ENCODE measurements at places on chromosomes 11 and 22. TPM values are rescaled to one million over a fixed set of nuclear protein-coding genes. Genes with fewer than 3 reads are reported as not detected.
A peak's percentile ranks its signal among the peaks of the same experiment; 100 is the strongest.

The BCO2 gene
- polyA plus RNA-seq: 5.3 TPM

GRCh38 chr22:45887202-45888131, 89.5 kb downstream of the WNT7B start:
- DNase-seq: no peak

- DNase-seq: no peak
These were observed 788 bp downstream of the MUC6 start for GRCh38 chr11:1035577-1036283.

GRCh38 chr11:10317151-10317755, 12.4 kb downstream of the ADM start:
- DNase-seq: no peak

- no peak for DNase-seq
These were observed 44.9 kb downstream of the ADM start for GRCh38 chr11:10349806-10350205.

GRCh38 chr11:125304136-125304535, 139.6 kb downstream of the PKNOX2 start:
- peak; percentile 42 for DNase-seq

DNA sequence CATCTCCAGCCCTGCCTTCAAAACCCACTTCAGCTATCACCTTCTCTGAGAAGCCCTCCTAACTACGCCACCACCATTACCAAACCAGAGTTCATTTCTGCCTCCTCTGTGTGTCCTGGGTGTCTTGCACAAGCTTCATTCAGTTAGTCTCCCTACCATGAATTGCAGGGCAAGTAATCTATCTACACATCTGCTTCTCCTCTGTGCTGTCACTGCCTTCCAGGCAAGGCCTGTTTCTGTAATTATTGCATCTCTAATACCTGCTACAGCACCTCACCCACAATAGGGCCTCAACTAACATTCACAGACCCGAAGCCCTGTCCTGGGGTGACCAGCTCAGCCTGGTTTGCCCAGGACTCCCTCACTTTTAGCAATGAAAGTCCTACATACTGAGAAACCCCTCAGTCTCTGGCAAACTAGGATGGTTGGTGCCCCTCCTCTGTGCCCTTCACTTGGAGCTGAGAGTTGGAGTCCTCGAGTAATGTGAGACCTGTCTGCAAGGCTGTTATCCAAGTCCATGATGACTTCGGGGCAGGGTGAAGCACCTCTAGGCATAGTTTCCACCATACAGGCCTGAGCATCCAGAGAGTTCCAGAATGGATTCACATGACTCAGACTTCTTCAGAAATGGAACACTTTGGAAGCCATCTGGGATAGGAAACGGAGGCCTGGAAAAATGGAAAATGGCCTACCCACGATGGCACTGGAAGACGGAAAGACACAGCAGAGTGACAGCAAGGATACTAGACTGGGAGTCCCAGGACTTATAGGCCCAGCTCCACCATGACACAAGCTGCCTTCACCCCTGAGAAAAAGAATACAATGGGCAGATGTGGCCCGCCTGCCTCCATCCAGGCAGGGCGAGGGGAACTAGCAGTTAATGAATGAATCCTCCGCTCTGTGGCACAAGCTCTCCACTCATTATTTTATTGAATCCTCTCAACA, 269.3 kb downstream of the BUD13 start:
- no peak for DNase-seq

DNA sequence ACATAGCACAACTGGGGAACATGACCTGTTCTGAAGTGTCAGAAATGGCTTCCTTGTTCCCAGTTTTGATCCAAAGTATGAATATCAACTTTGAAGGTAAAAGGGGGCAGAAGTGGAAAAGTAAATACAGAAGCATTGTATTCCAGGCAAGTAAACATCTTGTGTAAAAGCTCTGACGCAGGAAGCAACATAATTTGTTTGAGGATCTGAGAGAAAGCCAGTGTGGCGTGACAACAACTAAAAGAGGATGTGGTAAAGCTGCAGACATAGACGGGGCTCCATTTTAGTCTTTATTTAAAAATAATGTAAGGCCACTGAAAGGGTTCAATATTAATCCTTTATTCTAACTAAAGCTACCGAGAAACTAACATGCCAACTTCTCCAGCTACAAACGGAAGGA, 310.2 kb downstream of the DLG2 start:
- no peak for DNase-seq

DNA sequence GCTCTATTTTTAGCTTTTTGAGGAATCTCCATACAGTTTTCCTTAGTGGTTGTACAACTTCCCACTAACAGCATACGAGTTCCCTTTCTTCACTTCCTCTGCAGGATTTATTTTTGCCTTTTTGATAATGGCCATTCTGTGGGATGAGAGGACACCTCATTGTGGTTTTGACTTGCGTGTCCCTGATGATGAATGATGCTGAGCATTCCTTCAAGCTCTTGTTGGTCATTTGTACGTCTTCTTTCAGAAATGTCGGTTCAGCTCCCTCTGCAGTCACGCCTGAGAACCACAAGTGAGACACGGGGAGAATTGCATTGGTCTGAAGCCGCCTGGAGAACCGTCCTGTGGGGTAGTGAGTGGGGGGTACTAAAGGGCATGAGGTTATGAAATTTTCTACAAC, 2.0 kb upstream of the KRTAP5-10 start:
- no peak for DNase-seq

DNA sequence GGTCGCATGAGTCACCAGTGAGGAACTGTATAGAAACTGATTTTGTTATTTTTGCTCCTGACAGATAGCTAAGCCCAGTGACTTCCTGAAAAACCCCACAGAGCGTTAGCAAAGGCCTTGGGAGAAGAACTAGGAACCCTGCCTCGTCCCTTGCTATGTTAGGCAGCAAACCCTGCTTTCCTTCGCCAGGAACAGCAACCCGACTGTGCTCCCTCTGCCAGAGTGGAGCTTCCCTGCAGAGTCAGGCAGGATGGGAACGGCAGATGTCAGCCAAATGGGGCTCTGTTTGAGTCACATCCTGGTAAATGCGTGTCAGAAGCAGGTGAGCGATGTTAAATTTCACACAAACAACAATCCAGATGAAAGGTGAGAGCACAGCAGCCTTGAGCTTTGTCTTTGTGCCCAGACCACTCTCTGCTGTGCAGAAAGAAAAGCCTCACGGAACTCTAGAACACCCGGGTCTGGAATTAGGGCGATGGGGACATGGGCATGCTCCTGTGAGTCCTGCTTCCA, 186.6 kb downstream of the ADAMTS15 start:
- DNase-seq: no peak
